Right forelimb (tissue), 1 donor: ENCODE measurements at places on chromosomes 7 and 10.
A peak's percentile ranks its signal among the peaks of the same experiment; 100 is the strongest.

GRCh38 chr10:103882285-103883007, 27.1 kb upstream of the SH3PXD2A start:
- DNase-seq, result no peak

DNA sequence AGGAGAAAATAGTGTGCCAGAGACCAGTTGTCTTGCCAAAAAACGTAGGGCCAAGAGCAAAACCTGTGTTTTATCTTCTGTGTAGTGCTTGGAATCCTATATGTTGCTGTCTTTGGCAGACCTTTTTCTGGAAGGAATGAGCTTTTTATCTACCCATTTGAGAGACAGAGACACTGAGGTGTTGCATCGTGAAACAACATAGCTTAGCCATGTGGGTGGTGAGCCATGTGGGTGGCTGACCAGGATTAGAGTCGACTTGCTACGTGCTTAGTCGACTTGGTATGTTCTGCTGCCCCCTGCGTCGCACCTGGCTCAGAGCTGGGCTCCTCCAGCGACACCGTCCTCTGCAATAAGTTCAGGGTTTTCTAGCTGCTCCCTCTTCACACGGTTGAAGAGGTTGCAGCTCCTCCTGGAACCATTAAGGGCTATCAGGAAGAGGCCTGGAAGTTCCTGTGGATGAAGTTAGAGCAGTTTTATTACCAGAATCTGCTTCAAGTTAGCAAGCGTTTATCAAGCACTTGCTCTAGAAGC, 175.8 kb downstream of the SH2D4B start:
- DNase-seq, result no peak

- DNase-seq, result no peak
Measured at GRCh38 chr10:124799211-124799610, 2.4 kb upstream of the ABRAXAS2 start.

- DNase-seq, result no peak
Measured at GRCh38 chr10:17240616-17241015, 12.6 kb downstream of the VIM start.

DNA sequence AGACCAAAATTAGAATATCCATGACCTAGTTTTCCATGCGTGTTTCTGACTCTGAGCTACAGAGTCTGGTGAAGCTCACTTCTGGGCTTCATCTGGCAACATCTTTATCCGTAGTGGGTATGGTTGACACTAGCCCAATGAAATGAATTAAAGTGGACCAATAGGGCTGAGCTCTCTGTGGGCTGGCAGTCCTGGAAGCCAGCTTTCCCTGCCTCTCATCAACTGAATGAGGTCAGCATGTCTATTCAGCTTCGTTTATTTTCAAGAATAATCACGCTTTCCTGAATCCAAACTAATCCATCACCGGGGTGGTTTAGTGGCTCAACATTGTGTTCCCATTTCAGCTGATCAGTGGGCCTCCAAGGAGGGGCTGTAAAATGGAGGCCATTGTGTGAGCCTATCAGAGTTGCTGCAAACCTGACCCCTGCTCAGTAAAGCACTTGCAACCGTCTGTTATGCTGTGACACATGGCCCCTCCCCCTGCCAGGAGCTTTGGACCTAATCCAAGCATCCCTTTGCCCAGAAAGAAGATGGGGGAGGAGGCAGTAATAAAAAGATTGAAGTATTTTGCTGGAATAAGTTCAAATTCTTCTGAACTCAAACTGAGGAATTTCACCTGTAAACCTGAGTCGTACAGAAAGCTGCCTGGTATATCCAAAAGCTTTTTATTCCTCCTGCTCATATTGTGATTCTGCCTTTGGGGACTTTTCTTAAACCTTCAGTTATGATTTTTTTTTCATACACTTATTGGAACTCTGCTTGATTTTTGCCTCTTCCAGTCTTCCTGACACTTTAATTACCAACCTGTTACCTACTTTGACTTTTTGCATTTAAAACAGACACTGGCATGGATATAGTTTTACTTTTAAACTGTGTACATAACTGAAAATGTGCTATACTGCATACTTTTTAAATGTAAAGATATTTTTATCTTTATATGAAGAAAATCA, 35.5 kb downstream of the CAV1 start:
- no peak for DNase-seq

DNA sequence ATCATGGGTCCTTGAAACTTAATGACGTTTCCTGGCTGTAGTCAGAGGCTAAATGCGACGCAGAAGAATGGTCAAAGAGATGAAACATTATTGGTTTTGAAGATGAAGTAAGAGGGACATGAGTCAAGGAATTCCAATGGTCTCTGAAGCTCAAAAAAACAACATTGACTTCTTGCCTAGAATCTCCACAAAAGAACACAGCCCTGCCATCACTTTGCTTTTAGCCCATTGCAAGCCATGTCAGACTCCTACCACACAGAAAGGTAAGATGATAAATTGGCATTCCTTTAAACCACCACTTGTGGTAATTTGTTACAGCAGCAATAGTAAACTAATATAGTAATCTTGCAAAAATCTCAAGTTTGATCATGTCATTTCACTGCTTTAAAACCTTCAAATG, 109.4 kb downstream of the TMEM26 start:
- DNase-seq, result no peak

GRCh38 chr10:21292763-21293517, 232.5 kb downstream of the SKIDA1 start:
- DNase-seq, result peak; percentile 87

DNA sequence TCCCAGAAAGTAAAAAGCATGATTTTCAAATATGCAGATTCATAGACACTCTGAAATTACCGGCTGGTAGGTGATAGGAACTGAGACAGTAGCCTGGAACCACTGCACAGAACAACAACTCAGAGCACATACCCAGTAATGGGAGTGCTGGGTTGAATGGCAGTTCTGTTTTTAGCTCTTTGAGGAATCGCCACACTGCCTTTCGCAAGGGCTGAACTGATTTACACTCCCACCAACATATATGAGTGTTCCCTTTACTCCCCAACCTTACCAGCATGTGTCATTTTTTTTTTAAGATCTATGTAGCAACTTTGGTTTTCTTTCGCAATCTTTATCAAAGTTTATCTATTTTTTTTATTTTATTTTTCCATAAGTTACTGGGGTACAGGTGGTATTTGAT, 358.8 kb downstream of the CALN1 start:
- no peak for DNase-seq

GRCh38 chr10:33215635-33216034, 118.8 kb downstream of the NRP1 start:
- no peak for DNase-seq

DNA sequence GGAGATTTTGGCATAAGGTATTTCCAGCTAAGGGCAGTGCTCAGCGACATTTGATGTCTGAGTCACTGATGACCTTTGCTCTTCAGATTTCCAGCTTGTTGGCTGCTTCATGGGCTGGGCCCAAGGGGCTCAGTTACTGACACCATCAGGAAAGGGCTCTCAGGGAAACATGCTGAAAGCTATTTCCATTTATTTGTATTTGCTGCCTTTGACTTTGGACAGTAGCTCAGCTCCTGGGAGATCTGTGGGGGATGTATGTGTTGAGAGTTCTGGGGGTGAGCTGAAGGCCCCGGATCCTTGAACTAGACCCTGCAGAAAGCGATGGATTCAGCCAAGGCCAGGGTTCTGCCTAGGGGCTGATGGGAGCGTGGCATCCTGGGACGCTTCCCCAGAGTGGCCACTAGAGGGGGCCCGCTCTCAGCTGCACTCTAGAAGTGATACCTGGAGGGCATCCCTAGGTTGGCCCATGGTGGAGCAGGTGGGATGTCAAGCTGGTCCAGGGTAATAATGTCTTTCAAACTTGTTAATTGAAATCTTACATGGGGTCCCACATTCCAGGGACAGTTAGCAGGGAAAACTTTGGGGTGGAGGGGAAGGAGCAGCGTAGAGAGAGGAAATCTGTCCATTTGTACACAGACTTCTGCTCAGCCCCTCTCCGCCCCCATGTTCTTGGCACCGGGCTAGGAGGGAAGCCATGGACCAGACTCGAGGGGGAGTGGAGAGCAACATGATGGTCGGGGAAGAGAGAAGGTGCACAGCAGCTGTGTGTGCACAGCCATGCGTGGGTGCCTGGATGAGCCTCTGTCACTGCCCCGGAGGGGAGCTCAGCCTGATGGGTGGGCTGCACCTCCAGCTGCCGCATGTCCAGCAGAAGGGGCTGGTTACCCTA, 3.0 kb upstream of the BTBD16 start:
- peak; percentile 73 for DNase-seq

DNA sequence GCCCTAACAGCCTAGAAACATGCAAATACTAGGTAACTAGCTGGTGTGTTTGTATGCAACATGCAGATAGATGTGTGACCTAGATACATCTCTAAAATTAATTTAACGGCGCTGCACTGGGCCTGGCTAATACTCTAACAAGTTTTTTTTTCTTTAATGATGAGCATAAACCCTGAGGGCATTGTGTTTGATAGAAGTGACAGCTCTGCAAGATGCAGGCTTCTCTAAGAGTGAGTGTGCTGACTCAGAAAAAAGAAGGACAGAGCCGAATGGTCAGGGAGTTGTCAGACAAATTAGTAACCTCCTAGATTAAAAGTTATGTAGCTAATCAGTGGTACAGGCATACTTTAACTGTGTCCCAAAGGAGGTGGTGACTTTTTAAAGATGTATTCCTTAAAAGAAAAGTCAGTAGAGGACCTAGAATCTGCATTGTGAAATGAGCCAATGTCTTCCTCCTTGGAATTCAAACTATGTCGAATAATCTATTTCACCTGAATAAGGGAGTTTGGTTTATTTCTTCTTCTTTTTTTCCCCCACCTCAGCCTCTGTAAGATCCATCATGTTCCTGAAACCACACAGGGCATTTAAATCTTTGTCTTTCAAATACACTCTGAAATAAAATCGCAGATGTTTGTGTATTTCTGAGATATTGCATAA, 315.1 kb downstream of the GFRA1 start:
- no peak for DNase-seq

GRCh38 chr7:139613971-139614411, 90.5 kb downstream of the CLEC2L start:
- DNase-seq, result peak; percentile 12

- DNase-seq, result no peak
Measured at GRCh38 chr7:51077316-51077986, 239.2 kb downstream of the COBL start.

DNA sequence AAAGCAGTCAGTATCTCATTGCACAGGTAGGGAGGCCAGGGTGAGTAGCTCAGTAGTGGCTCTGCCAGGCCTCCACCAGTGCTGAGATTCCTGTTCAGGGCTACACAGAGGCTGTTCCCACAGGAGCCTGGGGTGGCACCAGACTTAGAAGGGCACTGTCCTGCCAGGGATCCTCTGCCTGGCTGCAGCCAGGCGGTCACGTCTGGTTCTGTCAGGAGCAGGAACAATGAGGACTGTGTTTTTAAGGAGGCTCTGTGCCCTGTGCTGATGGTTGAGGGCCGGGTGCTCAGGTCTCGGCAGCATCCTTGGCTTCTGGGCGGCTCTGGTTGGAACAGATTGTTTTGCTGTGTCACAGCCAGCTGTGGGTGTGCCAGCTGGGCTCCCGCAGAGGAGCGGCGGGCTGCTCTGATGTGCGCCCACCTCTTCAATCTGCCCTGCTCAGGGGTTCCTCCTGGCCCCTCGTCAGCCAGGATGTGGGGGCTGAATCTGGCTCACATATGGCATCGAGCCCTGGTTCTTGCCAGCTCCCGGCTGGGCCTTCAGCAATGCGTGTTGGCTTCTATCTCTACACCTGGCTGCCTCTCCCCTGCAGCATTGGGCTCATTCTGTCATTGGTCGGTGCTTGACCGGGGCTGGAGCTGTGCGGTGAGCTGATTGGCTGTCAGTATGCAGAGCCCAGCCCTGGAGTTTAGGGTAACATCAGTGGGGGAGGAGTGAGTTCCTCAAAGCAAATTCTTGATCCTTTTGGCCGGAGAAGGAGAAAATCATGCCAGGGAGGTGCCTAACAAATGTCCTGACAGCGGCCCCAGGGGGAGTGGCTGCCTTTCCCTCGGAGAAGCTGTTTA, 41.2 kb downstream of the TACR2 start:
- no peak for DNase-seq

GRCh38 chr7:1384113-1384415, 75.2 kb downstream of the MICALL2 start:
- DNase-seq, result no peak

GRCh38 chr10:131860311-131860710, 40.5 kb upstream of the PPP2R2D start:
- DNase-seq, result no peak

GRCh38 chr7:42747044-42747443, 164.8 kb downstream of the C7orf25 start:
- DNase-seq, result no peak

- DNase-seq, result no peak
Measured at GRCh38 chr7:111513566-111513965, 48.7 kb downstream of the IMMP2L start.

DNA sequence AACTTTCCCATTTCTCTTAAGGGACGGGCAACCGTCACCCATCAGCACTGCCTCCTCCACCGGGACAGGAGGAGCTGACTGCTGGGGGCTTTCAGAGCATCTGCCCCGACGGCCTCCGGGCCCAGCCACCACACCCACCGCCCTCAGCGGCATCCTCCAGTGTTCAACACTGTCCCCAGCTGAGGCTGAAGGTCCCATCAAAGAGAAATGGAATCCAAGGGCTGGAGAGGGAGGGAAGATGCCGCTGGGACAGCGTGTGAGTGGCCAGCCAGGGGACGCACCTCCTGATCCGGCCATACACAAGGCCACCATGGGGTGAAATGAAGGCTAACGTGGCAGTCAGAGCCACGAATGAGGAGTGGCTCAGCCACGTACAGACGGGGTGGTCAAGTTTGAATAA, 153.6 kb upstream of the PPP2R2D start:
- DNase-seq, result no peak

DNA sequence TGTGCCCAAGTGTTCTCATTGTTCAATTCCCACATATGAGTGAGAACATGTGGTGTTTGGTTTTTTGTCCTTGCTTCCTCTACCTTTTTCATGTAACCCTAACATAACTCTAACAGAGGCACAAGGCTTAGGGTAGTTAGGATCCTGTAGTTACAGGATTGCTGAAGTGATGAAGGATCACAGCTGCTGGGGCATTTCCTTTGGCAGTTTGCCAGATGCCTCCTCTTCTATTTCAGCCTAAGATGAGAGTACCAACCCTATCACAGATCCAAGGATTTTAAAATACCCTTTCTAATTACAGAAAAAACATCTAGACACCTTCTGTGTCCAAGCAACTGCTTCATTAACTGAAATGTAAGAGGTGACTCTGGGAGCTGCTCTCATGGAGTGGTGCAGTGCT, 141.7 kb upstream of the COL1A2 start:
- DNase-seq, result no peak

DNA sequence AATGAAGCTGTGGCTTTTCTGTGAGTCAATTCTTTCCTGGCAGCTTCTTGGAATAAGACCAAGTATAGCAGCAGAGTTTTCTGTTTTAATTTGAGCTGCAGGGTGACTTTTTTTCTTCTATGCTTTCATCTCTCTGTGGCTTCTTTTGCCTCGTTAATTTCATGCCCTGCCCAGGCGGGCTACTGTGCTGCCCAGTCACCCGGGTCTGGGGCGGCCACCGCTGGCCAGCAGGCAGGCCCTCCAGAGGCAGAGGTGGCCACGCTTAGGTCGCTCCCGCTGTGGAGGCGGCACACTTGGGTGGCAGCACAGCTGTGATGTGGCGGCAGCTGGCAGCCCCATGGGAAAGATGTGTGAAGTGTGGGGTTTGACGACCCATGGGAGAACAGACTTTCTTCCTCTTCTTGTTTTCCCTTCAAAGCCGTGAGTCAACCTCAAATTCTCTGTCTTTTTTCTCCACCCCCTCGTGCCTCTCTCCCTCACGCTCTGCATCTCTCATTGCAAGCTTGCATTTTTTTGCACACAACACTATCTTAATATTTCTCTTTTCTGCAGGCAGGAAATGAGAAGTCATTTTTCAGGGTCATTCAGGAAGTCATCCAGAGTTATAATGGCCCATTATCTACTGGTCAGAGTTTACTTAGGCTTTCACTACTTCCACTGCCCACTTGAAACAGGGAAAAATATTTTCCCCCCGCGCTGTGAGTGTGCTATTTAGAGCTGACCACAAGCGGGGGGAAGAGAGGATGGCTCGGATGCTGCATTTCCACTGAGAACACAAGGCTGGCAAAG, 67.8 kb downstream of the EGFR start:
- DNase-seq, result peak; percentile 63
